ENCODE measurements at places on chromosomes 4 and X. TPM values are rescaled to one million over a fixed set of nuclear protein-coding genes. Genes with fewer than 3 reads are reported as not detected.

Gene TRO
- total RNA-seq: 43.2 TPM

Gene ARAP2
- 13.8 TPM for total RNA-seq

Gene SLITRK4
- total RNA-seq: 29.5 TPM

Gene DAPP1
- total RNA-seq: under 0.01 TPM

Gene SOD3
- total RNA-seq: 0.65 TPM

Gene XAGE1A
- not detected for total RNA-seq

All from mesangial cell (primary cell).